ENCODE measurements at places on chromosomes 5 and 9.

- DNase-seq = no peak
These were observed 610.4 kb upstream of the CDH10 start for GRCh38 chr5:25255128-25255527.

DNA sequence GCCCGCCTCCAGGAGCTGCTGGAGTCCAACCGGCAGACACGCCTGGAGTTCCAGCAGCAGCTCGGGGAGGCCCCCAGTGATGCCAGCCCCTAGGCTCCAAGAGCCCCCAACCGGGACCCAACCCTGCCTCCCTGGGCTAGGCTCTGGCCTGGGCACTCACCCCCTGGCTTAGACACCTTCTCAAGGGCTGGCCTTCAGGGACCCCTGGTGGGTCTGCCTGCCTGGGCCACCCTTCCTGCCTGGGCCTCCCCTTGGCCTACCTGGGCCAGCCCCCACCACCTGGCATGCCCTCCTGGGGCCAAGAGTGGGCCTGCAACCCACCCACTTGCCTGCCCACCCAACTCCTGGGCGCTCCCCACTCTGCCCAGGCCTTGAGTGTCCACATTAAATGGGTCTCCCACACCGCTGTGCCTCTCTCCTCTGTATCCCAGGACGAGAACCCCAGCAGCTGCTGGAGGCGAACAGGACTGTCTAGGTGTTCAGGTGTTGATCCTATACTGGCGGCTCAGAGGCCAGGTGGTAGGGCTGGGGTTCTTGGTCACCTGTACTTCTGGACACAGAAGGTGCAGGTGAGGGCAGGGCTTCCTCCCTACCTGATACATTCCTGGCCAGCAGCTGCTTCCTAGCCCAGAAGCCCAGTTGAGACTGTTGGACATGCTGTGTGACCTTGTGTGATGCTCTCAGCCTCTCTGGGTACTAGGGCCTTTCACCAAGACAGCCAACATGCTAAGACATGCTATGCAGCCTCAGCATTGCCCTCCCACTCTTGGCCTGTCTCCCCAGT, 3.6 kb downstream of the BBLN start:
- DNase-seq = no peak

- no peak for DNase-seq
These were observed 111.5 kb upstream of the IL7R start for GRCh38 chr5:35745193-35745592.

- no peak for DNase-seq
These were observed 27.4 kb downstream of the LNPEP start for GRCh38 chr5:96963267-96963666.

- no peak for DNase-seq
These were observed 8.2 kb downstream of the COL27A1 start for GRCh38 chr9:114163517-114163951.

GRCh38 chr5:111855356-111855755, 98.4 kb upstream of the NREP start:
- no peak for DNase-seq

DNA sequence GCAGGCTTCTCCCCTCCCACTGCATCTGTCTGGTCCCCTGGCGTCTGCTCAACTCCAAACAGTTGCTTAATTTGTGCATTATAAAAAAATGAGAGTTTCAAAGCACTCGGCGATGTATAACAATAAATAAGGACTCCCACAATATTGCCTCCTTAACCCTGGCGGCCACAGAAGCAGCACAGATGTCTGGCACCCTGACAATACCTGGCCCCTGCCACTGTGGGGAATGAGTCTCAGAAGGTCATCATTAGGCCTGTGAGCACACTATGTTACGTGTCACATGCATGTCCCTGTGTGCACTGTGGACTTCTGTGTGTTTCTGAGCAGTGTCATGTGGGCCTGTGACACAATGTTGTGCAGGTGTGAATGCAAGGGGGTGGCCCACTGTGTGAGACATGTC, 236.5 kb downstream of the PBX3 start:
- DNase-seq = no peak
